IPS DF 19.7 (cell line): ENCODE measurements at places on chromosomes 16 and 17.

GRCh38 chr16:5643855-5644531 lies 546.4 kb upstream of the EEF2KMT start:
- no peak for DNase-seq

DNA sequence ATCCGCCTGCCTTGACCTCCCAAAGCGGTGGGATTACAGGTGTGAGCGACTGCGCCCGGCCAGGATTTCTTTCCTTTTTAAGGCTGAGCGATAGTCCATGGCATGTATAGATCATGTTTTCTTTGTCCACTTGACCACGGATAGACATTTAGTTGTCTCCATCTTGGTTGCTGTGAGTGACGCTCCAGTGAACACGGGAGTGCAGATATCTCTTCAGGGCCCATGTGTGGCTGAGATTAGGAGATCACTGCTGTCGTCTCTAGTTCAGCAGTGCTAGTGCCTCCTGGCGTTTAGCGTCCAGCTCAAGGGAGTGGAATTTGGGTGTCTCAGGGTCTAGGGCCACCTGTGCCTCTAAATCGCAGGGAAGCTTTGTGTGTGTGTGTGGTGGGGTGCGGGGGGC lies 41.5 kb downstream of the ABCC1 start:
- no peak for DNase-seq

DNA sequence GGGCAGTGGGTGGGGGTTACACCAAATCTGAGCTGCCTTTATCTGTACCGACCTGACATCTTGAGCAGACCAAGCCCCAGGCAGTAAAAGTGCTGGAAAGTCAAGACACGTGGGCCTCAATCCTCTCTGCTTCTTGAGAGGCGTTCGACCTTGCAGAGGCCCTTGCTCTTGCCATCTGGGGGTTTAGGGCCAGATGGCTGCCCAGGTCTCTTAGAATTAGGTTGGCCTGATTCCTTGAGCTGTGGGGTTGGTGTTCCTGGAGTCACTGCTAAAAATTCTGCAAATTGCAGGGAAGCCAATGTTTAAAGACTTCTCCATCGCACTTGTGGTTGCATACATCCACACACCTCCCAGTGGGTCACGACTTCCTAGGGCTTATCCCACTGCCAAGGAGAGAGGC lies 238.2 kb upstream of the ASIC2 start:
- no peak for DNase-seq

GRCh38 chr17:17514361-17514992 lies 18.3 kb upstream of the RASD1 start:
- no peak for DNase-seq
